ENCODE measurements at places on chromosomes 3 and 15.

GRCh38 chr3:10232137-10232536 is 16.1 kb upstream of the TATDN2 start:
- DNase-seq, result no peak

- DNase-seq, result no peak
Observed at GRCh38 chr15:69305204-69305931, 6.7 kb downstream of the PAQR5 start.

- no peak for DNase-seq
Observed at GRCh38 chr15:75694241-75695182, 18.1 kb downstream of the CSPG4 start.

- no peak for DNase-seq
Observed at GRCh38 chr3:76083992-76084391, 298.6 kb upstream of the ZNF717 start.

GRCh38 chr3:150015901-150016300 is 45.2 kb upstream of the PFN2 start:
- no peak for DNase-seq

GRCh38 chr3:108548304-108548703 is 37.9 kb upstream of the MYH15 start:
- DNase-seq, result no peak

- no peak for DNase-seq
Observed at GRCh38 chr3:40996382-40996781, 202.9 kb upstream of the CTNNB1 start.
